ENCODE measurements at places on chromosomes 12 and 14. TPM values are rescaled to one million over a fixed set of nuclear protein-coding genes. Genes with fewer than 3 reads are reported as not detected.

- no peak for DNase-seq
Observed at GRCh38 chr12:7114008-7114407, 5.0 kb upstream of the C1RL start.

- DNase-seq = no peak
Observed at GRCh38 chr12:76530516-76530915, 29.1 kb downstream of the OSBPL8 start.

DNA sequence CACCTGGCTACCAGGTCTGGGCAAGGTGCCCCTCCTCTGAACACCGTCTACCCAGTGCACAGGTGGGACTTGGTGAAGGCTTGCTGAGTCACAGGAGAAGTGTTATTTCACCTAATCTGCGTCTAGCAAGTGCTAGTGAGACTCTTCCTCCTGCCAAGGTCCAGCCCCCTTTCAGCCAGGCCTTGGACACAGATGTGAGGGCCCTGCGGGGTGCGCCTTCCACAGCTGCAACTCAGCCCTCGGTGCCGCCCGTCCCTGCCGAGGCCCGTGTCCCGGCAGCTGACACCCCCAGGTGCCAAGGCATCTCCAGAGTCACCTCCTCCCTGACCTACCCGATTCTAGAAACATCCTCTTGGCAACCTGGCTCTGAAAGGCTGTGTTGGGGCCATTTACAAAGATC lies 55.1 kb downstream of the PRIMA1 start:
- DNase-seq = peak; percentile 66

DNA sequence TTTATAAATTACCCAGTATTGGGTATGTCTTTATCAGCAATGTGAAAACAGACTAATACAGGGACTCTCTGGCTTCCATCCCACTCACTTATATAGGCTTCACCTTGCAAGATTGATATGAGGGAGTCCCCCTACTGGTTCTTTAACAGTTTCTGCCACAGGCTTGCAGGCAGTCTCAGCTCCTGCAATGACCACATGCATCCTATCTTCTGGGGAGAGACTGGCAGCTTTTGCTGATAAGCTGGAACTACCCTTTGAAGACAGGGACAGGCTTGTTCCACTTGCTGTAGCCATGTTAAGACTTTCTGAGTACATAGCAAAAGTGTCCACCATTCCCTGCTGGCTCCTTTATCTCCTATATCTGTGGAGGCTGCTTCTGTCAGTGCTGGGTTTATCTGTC lies 531.7 kb upstream of the FLRT2 start:
- no peak for DNase-seq

GRCh38 chr12:120007272-120007671 lies 18.2 kb downstream of the BICDL1 start:
- DNase-seq = no peak

GRCh38 chr14:88824314-88825077 lies at the start of gene TTC8:
Gene TTC8 (plus strand): TSS chr14:88824651. CDS start chr14:88824708, 57 bp downstream.
- DNase-seq = peak; percentile 95

DNA sequence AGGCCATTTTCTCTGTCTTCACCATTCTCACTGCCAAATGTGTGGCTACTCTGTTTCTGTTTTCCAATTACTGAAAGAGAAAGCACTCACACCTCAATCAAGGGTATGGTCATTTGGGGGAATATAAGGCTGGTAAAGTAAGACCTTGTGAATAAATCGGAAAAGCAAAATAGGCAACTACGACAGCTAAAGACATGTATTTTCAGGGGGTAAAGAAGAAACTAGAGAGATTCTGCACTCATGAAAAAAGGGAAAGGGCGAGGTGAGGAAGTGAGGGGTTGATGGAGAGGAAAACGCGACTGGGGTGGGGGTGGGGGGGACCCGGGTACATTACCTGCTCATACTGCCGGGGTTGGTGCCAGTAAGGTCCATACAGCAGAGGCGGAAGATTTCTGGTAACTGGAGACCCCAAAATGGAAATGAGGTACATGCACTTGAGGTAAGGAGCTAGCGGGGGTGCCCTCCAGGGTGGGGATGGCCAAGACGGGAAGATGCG lies 19.3 kb downstream of the CHD8 start:
- no peak for DNase-seq

- DNase-seq = no peak
Observed at GRCh38 chr12:123106640-123107359, 44.1 kb downstream of the PITPNM2 start.

- no peak for DNase-seq
Observed at GRCh38 chr12:21825886-21826617, 51.5 kb upstream of the KCNJ8 start.

- no peak for DNase-seq
Observed at GRCh38 chr12:31353750-31354708, 28.1 kb upstream of the SINHCAF start.

GRCh38 chr14:22469538-22470303 lies 119.3 kb downstream of the DAD1 start:
- no peak for DNase-seq

DNA sequence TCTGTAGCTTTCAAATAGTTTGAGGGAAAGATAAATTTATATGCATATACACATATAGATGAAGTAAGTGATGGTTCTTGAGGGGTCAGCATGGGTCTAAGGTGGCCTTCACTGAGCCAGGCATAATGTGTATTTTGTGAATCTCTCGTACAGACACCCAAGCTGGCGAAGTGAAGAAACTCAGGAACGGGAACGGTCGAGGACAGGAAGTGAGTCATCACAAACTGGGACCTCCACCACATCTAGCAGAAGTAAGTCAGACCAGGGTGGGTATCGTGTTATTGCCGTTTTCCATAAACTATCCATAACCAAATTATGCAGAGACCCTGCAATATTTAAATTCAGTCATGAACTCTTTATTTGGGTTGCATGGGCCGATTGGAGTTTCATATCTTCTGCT lies 15.4 kb upstream of the TNS2 start:
- no peak for DNase-seq

DNA sequence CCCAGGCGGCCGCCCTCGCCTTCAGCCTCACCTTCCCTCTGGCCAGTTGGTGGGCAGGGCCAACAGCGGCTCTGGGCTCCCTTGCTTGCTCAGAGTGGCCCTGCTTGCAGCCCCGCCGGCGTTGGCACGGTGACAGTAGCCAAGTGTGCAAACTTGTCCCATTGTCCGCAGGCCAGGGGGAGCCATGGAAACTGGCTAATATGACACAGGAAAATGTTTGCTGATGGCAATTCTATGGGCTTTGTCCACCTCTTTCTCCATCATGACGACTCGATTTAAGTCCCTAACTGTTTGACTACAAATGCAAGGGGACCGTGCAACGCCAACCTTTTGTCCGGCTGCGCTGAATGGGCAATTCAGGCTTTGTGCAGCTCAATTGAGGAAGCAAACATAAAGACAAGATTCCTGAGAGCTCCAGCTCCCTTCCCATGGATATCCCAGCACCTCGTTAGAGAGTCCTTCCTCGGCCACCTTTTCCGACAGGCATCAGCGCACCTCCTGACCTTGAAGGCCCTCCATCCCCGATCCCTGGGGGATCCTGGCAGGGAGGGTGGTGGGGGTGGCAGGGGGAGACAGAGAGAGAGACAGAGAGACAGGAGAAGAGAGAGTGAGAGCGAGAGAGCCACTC lies 785 bp upstream of the FAM181A start:
- DNase-seq = peak; percentile 81

DNA sequence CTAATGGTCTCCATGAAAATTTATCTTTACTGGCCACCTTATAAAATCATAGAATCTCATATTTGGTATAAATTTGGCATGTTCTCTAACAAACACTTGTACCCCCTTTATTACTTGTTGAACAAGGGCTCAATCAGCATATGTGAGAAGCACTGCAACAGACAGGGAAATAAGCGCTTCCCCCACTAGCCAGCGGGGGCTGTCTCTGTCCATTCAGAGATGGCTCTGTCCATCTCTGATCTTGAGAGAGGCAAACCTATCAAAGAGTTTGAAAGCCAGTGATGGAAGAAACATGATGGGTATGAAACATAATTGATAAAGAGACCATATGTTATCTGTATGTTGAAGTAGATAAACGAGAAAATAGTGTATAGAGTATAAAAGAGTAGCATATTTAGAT lies 326.8 kb downstream of the PDZRN4 start:
- DNase-seq = no peak

DNA sequence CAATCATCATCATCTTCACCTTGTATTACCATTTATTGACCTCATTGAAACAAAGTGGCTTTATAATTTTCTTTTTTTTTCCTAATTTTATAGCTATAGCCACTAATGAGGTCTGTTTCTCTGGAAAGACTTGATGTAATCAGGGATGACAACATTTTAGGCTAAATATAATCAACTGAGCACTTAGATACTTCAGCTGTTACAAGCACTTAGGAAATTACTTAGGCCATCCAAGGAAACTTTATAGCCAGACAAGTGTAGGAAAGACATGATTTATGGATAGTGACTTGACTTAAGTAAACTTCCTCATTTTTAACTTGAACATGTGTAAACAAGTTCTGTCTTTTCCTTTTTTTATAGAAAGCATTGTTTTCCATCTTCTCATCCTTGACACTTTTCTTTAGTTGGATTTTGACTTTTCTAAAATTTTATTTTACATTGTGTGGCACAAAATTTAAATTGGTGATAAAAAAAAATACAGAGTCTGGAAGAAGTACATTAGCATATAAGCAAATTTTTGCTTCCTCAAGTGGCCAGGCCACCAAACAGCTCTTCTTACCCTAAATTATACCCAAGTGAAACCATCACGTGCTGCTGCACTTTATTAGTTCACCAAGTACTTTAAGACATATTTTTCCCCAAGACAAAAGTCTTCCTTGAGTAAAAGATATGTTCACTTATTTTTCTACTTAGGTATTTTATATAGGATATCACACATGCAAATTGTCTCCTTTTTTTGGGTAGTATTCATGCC lies 15.1 kb downstream of the CPNE8 start:
- no peak for DNase-seq

GRCh38 chr12:91289072-91289471 lies 106.5 kb upstream of the DCN start:
- DNase-seq = no peak

DNA sequence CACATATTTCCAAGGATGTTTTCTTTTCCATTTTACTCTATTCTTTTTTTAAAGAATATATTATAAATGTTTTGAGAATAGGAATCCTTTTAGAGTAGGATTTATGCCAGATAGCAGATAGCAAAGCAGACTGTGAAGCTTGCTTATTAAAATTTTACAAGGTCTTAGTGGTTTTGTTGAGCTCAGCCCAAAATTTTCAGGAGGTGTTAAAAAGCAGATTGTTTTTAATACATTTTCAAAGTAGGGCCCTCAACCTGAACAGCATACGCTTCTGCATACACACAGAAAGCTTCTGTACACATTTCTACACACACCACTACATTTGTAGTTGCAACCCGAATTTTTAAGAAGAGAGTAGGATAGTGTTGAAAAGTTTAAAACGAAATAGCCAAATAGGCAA lies 151.0 kb downstream of the EPS8 start:
- DNase-seq = no peak

Gene PSME1
- 139 TPM for total RNA-seq

Gene KCNA5
- 1.3 TPM for total RNA-seq

Gene STAB2
- 0.15 TPM for total RNA-seq

Gene EIF5
- 117 TPM for total RNA-seq

Gene ZCCHC8
- total RNA-seq = 19.9 TPM

Measured in upper lobe of left lung (tissue), 6 donors.